ENCODE measurements at places on chromosomes 11 and 22. TPM values are rescaled to one million over a fixed set of nuclear protein-coding genes. Genes with fewer than 3 reads are reported as not detected.

DNA sequence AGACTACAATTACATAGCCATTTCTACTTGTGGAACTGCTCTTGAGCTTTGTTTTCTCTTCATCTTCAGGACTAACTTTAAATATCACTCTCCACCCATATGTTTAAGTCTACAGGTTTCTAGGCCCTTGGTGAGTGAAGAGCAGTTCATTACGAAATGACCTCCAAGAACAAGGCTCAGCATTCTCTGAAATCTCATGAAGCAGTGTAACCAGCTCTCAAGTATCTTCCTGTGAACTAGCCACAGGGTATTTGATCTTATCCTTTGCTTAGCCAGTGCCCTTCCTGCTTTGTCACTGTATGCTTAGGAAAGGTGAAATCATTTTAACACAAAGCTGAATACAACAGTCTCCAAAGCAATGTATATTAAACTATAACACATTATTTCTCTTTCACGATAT lies 20.4 kb upstream of the LYVE1 start:
- DNase-seq: no peak

- DNase-seq: no peak
Measured at GRCh38 chr11:111720801-111721494, 45.2 kb downstream of the PPP2R1B start.

DNA sequence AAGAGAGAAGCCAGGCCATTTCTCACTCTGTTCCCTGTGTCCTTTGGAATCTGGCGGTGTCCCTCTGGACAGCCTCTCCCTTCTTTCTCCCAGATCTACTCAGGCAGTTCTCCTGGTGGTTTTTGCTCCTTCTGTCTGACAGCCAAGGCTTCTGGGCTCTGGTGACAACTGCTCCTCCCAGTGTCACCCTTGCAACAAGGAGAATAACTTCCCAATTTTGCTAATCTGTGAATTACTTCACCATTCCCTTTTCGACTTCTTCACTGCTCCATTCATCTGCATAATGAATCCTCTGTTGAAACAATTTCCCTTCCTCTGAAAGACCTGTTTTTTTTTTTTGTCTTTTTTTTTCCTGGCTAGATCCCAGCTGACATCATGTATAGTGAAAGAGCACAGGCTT lies 56.3 kb upstream of the PDE3B start:
- peak; percentile 36 for DNase-seq

DNA sequence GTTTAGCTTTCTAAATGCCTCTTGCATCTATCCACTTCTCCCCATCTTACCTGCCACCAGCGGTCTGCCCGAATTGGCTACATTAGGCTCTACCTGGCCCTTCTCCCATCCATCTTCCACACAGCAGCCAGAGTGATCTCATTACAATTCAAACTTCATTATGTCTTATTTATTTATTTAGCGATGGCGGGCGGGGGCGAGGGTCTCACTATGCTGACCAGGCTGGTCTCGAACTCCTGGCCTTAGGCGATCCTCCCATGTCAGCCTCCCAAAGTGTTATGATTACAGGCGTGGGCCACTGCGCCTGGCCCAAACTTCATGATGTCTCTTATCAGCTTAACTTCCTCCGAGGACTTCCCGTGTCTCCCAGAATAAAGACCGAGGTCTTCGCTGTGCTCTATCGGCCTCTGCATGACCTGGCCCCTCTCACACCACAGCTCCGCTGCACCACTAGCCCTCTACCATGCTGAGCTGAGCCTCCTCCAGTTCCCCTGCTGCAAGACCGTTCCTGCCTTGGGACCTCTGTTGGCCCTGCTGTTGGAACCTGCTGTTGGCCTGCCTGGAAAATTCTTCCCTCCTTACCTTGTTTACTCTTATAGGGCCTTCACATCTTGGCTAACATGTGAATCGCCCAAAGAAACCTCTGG lies 870 bp upstream of the CTTN start:
- peak; percentile 75 for DNase-seq

DNA sequence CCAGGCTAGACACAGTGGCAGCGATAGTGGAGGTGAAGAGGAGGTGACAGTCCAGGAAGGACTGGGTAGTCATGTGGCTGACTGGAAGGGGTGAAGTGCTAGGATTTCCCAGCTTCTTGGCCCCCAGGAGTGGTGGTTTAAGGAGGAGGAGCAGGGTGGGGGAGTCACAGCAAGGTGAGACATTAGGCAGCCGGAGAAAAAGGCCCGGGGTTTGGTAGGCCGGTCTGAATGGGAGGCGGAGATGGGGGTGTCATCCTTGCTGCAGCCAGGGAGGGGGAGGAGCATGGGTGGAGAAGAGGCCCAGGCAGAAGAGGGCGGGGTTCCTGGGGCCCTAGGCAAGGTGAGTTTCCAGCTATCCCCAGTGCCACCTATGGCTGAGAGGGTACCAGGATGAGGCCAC lies 6.1 kb downstream of the SIPA1 start:
- DNase-seq: no peak

DNA sequence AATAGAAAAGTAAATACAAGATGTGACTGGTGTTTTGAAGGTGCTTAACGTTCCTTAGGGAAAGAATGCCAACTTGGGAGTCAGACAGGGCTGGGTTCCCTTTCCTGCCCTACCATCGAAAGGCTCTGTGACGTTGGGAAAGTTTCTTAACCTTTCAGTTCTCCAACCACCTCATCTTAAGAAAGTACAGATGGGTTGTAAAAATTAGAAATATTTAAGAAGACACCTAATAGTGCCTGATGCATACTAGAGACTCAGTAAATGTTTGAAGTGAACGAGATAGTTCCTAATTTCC lies 1.1 kb downstream of the GTPBP1 start:
- DNase-seq: no peak

DNA sequence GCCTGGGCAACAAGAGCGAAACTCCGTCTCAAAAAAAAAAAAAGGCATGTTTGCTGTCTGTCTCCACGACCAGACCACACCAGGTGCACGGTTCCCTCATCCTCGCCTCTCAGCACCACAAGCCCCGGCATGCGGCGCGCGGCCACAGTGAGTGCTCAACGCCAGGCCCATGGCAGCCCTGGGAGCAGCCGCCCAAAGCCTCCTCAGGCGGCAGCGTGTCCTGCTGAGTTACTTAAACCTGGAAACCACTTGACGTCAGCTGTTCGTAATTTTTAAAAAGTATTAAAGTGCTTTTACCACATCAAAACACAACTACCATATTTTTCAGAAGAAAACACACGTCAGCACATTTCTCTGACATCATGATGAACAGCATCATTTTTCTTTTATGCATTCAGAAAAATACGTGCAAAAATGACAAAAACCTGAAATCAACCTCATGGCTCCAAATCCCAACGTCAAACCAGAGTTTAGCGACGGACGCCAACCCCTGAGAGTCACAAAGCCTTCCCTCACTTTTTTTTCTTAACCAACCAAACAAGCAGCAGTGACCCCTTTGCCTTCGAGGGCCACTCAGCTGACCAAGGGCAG lies 2.1 kb downstream of the DEAF1 start:
- DNase-seq: no peak

DNA sequence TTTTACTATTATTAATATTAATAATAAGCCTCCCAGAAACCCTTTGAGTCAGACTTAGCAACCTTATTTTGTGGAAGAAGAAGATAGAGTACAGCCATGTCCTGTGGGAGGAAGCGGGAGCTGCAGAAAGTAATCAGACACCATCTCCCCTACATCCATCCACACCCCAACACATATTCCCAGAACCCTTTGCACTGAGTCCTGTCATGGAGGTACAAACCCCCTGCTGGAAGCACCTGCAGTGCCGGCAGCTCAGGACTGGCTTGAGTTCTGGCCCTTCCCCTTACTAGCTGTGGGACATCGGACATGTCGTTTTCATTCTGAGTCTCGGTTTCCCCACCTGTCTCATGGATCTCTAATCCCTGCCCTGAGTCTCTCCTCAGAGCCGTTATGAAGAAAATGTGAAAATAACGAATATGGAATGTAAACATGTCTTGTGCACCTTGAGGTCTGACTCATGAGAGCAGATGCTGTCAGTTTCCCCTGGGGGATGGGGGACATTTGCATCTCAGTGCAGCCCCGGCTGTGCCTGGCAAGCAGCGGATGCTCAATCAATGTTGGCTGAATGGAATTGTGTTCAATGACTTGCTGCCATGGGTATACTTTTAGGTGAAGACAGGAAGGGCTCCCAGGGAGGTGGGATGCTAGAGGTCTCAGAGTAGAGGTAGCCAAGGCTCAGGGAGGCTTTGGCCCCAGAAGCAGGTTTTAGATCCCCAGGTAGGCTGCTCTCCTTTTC lies 45.4 kb downstream of the TP53I11 start:
- no peak for DNase-seq

DNA sequence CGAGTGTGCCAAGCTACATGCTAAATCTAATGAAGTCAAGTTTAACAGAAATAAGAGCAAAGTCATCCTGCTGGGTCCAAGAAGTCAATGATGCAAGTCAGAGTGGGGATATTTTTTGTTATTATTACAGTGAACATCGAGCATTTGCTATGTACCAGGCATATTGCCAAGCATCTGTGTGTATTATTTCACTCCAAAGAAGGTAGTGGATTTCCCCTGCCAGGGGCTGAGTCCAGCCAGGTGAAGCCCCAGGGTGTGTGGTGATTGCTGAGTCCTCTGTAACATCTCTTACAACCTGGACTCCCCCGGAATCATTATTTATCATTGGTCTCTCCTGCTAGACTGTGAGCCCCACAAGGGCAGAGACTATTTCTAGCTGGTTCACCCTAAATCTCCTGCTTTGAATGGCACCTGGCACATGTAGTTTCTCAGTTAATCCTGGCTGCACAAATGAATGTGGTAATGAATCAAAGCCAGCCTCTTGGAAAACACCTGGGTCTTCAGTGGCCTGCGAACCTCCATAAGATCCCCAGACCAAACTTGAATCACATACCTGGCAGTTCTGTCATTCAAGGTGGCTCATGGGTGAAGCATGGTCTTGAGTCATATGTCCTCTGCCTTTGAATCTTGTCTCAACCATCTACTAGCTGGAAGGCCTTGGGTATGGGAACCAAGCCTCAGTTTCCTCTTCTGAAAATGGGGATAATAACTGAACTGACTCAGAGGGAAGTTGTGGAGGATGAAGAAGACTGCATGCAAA lies 549.2 kb downstream of the MIAT start:
- no peak for DNase-seq

DERL3 gene
- total RNA-seq: 0.26 TPM

GSTT2 gene
- total RNA-seq: not detected

NRXN2 gene
- total RNA-seq: 0.43 TPM

ANO5 gene
- 0.21 TPM for total RNA-seq

DENND6B gene
- total RNA-seq: 0.66 TPM

JAML gene
- not detected for total RNA-seq

ST14 gene
- not detected for total RNA-seq

All from SK-MEL-5 (cell line).